ENCODE measurements at places on chromosomes 1 and 21.

DNA sequence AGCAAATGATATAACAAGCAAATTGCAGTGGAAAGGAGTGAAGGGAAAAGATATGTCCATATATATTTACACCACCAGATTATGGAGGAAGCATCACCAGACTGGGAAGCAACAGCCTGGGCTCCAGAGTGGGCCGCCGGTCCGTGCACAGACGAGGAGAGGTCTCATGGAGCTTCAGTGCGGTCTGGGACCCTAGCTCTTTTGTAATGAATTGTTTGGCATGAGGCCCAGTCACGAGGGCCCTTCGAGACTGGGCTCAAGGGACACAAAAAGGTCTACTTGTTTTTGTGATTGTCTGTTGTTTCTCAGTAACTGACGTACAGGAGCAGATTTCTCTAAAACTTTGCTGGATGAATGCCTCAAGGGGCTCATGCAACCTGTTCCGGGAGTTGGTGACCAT, 12.9 kb upstream of the STUM start:
- no peak for DNase-seq

DNA sequence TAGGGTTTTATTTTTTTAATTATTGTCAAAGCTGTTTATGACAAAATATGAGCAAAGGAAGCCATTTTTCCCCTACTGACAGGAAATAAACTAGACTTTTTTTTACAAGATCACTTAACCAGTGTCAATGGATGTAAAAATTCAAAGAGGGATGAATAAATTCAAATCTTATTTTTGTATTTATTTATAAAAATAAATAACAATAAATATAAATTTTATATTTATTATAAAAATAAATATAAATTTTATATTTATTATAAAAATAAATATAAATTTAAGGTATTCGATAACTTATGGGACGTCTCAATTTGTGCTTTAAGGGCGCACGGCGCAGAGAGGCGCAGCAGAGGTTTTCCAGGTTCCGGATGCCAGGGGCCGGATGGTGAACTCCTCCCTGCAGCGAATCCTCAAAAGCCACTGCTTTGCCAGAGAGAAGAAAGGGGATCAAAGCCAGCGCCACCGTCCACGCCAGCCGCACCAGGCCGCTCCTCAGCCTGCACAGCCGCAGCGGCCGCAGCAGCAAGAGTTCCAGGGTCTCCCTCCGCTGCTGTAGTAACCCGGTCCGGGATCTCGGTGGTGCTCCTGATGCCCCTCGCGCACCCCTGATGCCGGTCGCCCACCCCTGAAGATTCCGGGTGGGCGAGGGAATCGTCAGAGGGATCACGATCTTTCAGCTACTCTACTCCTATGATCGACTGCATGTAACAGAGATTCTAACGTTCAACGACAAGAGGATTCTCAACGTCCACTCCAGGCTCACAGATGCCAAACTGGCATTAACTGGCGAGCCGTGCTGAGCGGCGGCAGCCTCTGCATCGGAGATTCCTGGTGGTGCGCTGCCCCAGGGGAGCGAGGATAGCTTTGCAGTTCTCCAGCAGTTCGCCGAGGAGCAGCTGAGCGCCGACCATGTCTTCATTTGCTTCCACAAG, 28.5 kb upstream of the RLF start:
- no peak for DNase-seq

DNA sequence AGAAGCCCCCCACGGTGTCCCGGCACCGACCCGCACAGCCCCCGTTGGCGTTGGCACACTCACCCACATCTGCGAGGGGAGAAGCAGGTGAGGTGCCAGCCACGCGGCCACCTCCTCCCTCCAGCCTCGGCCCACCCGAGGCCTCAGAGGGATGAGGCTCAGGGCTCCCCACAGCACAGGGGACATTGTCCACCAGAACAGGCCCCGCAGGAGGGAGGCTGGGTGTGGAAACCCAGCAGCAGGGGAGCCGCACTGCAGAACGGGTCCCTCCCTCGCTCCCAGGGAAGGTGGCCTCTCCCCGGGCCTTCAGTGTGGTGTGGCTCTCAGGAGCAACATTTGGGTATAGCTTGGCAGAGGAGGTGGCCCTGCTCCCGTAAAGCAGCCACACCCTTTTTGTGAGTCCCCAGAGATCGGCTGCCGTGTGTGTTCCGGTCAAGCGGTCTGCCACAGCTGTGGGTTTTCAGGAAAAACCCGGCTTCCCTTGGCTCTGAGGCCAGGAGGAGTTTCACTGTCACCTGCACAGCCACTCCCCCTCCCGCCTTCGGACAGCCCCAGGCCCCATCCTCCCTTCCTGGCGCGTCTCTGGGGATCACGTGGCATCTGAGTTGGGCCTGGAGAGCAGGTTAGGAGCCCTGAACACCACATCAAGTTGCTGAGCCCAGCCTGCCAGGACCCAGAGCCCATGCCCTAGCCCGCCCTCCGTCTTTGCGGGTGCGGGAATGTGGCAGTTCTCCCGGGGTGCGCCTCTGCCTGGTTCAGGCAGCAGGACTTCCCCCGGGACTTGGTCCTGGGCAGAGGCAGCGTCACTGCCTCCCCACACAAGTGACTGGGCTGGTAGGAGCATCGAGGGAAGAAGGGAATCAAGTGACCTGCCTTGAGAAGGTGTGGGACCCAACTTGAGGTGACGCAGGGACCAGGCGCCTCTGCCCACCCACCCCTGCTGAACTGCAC, 64.0 kb downstream of the MEGF6 start:
- DNase-seq: no peak

GRCh38 chr21:43881283-43881682, 16.3 kb downstream of the AGPAT3 start:
- no peak for DNase-seq

- DNase-seq: peak; percentile 52
These were observed 10.1 kb upstream of the GUCA2B start for GRCh38 chr1:42142894-42143675.

DNA sequence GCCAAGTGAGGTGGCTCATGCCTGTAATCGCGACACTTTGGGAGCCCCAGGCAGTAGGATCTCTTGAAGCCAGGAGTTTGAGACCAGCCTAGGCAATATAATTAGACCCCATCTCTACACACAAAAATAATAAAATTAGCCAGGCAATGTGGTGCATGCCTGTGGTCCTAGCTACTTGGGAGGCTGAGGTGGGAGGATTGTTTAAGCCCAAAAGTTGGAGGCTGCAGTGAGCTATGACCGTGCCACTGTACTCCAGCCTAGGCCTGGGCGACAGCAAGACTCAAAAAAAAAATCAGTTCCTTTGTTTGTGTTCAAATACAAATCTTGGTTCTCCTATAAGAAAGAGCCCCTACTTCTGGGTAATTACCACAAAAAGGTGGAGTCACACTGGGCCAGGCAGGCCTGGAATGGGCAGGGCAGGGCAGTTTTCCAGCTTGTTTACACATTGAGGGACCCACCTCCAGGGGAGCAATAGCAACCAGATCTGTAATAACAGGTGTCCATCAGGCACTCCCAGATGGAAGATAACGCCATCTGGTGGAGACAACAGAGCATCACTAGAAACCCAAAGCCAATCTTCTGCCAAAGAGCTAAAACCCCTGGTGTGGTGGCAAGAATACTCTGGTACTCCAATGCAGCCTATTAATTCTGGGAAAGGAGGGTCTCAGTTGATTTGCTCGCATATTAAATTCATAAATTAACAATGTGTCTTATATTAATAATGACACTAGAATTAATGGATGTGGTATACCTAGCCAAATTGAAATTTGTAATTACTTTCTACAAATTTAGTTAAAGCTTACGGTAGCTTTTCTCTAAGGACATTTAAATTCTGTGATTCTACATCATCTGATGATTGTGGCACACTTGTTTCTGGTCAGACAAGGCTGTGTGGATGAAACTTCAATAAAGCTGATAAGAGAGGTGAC, 13.2 kb downstream of the PPP1R15B start:
- peak; percentile 78 for DNase-seq

DNA sequence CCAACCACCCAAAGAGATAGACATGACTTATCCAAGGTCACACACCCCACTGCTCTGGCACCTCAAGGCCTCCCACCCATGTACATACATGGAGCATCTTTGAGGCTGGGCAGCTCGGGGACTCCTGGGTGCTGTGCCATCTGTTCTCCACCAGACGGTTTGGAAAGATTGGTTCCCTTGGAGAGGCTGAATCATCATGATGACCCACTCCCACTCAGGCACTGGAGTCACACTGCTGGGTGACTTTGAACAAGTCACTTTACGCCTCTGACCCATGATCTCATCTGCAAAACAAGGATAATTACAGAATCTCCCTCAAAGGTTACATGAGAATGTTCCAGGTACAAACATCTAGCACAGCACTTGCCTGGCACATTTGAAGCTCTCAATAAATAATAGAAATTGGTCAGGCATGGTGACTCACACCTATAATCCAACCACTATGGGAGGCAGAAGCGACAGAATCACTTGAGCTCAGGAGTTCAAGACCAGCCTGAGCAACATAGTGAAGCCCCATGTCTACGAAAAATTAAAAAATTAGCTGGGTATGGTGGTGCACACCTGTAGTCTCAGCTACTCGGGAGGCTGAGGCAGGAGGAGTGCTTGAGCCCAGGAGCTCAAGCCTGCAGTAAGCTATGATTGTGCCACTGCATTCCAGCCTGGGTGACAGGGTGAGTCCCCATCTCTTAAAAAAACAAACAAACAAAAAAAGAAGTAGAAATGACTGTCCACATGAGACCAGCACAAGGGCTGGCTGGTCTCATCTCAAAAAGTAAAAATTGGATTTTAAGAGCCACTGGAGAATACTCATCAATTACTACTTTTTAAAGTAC, 74.9 kb downstream of the RRAGC start:
- no peak for DNase-seq

DNA sequence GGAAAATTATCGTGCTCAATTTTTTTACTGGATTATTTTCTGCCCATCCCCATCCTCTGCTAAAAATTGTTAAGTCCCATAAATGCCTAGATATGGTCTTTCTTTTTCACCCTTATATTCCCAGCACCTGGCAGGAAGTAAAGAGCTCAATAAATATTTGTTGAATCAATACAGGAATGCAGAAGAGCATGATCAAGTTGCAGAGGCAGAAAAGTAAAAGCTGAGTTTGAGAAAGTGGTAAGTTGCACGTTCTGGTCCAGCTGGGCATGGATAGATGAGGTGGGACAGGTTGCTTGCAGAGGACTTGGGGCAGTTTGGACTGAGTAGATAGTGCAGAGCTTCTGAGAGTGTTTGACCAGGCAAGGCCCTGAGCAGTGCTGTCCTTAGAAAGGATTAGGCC, 40.1 kb downstream of the ZNF281 start:
- no peak for DNase-seq

- DNase-seq: no peak
These were observed 5.3 kb downstream of the PADI2 start for GRCh38 chr1:17113963-17114362.

DNA sequence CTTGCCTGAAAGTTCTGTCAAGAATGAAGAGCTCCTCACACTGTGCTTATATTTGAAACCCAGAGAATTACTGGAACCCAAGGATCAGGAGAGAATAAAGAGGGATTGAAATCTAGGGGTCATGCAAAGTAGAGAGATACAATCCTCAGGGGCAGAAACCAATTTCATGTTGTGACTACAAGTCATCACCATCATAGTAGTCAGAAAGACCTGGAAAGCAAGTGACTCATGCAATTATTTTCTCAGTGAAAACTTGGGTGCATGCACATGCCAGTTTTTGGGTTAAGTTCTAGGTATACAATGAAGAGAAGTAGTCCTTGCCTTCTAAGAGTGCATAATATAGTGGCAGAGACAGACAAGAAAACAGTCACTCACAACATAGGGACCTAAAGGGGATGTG, 210.0 kb downstream of the ZC3H11B start:
- DNase-seq: no peak

DNA sequence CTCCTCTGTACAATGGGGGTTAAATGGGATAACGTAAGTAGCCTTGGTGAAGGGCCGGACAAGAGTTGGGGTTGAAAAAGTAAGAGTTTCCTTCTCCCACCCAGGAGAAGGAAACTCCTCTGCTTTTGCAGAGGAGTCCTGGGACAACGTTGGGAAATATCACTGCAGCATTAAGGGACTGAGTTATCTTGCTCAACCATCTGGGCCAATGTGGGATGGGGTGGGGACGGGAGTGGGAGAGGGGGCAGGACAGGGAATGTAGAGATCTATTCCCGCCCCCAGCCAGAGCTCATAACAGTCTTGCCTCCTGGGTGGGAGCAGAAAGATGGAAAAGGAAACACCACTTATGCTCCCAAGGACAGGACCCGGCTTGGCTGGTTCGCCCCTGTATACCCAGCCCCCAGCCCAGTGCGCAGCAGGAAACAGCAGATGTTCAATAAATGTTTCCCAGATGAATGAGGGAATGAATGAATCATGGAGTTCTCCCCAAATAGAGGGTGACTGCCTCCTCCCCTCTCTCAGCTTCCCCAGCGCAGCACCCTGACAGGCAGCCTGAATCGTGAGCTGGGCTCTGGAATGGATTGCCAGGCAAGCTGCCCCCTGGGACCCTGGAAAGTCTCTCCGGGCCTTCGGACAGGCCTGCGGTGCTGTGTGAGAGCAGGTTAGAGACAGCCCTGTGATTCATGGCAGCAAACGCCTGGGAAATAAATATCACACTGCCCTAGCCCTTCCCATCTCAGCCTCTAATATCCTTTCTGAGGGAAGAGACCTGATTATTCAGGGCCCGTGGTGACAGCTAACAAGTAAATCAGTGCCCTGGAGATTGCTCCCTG, 24.8 kb downstream of the FBXO2 start:
- no peak for DNase-seq

GRCh38 chr1:19814681-19815503, at the start of gene RNF186:
RNF186 (minus strand) TSS chr1:19815283; CDS start chr1:19815101, 182 bp downstream.
- peak; percentile 7 for DNase-seq

- DNase-seq: peak; percentile 68
These were observed 255.9 kb downstream of the NFIA start for GRCh38 chr1:61337981-61338848.

DNA sequence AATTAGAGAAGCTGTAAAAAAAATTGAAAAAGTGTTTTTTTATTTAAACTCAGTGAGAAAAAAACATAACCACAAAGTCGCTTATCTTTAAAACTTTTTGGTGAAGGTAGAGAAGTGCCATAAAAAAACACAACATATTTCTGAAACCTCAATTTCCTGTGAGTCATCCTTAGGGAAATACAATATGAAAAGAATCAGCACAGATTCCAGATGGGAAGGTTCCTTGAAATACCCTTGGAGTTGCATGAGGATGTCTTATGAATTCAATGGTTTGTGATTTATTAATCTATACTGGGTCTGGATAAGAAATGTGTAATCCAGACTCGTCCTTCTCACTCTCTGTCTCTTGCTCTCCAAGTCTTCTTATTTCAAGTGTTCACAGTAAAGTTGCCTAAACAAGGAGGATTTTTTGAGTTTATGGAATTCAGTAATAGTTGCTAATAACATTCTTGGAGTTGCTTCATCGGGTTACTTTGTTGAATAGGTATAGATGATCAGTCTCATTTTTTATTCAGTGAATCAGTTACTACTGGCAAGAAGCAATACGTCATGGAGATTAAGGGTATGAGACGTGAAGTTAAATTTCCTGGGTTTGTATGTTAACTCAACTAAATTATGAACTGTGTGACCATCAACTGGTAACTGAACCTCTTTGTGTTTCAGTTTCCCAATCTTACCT, 191.4 kb downstream of the KCNK2 start:
- DNase-seq: no peak

DNA sequence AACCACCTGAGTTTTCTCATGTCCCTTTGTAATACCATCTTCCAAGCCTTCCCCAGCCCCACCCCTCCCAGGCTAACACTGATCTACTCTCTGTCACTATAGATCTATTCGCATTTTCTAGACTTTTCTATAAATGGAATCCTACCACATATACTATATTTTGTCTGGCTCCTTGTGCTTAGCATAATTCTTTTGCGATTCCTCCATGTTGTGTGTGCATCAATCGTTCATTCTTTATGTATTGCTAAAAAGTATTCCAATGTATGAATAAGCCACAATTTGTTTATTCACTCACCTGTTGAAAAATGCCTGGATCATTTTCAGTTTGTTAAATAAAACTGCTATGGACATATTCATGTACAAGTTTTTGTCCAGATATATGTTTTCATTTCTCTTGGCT, 66.7 kb upstream of the DPT start:
- no peak for DNase-seq
